ENCODE measurements at places on chromosomes 7 and 10.

DNA sequence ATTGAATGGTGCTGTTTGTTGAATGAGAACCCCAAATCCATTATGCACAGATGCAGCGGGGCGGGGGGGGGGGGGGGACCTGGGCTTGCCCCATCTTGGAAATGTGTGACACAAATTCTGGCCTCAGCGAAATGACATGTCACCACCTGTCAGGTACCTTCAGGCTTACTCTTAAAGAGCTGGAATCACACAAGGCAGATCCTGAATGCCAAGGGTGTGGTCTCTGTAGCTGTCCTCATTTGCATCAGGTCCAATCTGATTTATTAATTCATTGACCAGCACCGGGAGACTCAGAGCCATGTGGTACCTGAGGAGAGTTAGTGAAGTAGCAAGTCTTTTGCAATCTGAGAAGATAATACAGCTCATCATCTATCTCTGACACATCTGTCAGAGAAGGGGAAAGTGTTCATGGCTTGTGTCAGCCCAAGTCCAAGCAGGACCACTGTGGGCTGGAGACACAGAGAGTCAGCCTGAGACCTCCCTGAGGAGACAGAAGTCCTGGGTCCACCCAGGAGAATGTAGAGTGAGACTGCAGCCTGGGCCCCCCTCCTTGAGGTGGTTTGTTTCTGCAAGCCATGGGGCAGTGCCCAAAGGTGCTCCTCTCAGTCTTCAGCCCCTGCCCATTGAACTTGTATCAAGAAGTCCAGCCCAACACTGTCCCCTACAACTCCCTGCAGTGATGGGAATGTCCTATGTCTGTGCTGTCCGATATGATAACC, 46.7 kb downstream of the ADCYAP1R1 start:
- no peak for DNase-seq

DNA sequence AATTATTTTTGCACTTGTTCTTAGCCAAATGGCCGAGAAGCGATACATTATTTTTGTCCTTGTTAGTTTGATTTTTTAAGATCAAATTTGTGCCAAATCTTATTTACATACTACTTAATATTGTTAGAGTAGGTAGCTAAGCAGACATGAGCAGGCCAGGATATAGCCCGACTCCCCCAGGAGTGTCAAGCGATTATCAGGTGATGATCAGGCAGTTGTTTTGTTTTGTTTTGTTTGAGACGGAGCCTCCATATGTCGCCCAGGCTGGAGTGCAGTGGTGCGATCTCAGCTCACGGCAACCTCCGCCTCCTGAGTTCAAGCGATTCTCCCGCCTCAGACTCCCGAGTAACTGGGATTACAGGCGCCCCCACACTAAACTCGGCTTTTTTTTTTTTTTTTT, 71.1 kb downstream of the LYZL2 start:
- DNase-seq = no peak

DNA sequence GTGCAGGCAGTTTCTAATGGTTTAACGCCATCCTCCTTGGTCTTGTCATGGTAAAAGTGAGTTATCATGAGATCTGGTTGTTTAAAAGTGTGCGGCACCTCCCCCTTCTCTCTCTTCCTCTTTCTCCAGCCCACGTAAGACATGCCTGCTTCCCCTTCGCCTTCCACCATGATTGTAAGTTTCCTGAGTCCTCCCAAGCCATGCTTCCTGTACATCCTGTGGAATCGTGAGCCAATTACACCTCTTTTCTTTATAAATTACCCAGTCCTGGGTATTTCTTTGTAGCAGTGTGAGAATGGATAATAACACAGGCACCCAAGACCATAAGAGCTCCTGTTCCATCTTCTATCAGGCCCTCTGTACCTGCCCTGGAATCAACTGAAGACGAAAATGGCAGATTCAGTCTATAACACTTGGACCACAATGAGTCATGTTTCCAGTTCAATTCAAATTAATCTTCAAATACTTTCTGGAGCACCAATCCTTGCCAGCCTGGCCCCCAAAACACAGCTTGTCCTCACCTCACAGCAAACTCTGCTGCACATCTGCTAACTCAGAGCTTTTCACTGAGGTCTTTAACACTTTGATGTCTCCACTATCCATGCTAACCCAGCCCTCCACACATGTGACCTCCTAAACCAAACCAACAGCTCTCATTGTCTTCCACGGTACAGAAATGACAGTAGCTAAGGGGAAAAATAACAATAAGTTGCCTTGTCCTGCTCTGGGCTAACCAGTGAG, 73.2 kb downstream of the SFMBT2 start:
- DNase-seq = no peak

GRCh38 chr10:13773496-13774170, 186.9 kb downstream of the PRPF18 start:
- DNase-seq = no peak

DNA sequence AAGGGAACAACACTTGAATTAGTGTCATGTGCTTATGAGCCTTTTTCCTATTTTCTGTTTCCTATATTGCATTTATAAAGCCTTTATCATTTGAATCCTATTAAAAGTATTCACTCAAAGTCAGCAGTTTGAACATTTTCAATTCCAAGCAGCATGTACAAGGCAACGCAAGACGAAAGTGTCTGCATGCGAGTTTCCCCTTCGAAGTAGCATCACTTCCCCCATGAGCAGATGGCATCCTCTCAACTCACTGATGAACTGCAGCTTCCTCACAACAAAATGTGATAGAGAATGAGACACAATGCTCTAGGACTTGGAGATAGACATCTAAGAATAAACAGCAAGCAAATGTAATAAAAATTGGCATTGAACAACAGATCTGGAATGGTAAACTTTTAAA, 270.7 kb downstream of the PRPF18 start:
- DNase-seq = no peak

GRCh38 chr10:58352956-58353610, 18.3 kb downstream of the UBE2D1 start:
- DNase-seq = no peak

DNA sequence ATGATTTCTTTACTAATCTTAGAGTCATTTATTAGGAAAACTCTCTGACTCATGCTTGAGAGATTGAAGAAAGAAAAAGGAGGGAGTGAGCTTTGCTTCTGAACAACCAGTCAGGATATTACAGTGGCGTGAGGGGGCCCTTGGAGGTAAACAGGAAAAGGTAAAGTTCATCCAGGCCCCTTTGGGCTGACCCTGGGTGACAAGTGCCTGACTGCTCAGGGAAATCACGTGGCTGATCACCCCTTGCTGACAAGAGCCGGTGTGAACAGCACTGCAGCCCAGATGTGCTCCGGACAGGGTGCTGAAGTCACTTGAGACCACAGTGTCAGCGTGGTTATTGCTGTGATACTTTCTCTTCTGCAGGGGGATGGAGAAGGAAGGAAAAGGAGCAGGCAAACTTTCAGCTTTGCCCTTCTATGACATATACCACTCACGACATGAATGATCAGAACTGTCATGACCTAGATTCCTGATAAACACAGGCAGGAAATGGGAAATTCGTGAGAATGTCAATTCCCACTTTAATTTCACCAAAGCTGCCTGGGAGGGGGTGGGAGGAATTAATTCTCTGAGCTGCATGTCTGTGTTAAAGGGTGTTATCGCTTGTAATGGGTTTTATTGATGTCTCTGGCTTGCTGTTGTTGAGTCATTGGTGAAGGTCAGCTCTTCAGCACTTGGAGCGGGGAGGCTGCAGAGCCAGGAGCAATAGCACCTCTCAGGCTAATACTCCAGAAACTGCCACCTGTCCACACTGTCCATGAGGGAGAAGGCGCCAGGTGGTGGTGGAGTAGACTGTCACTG, 139.8 kb upstream of the AOAH start:
- no peak for DNase-seq

GRCh38 chr7:77242068-77242467, 42.4 kb upstream of the FGL2 start:
- DNase-seq = no peak

- no peak for DNase-seq
Observed at GRCh38 chr10:37314350-37314749, 189.0 kb downstream of the ANKRD30A start.

GRCh38 chr7:125773113-125773785, 843.6 kb upstream of the POT1 start:
- no peak for DNase-seq

DNA sequence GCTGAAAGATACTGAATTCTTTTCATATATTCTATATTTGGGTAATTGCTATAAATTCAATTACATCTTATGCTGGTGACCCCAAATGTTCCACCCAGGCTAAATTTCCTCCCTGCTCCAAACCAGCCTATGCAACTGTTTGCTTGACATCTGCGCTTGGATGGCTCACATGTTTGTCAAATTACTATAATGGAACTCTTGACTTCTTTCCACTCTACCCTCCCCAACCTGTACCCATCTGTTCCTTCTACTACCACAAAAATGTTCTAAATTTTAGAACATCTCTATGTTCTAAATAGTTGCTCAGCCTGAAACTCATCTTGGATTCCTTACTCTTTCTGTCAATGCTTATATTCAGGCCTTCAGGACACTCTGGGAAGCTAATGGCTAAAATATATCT, 249.9 kb upstream of the SMIM30 start:
- no peak for DNase-seq

DNA sequence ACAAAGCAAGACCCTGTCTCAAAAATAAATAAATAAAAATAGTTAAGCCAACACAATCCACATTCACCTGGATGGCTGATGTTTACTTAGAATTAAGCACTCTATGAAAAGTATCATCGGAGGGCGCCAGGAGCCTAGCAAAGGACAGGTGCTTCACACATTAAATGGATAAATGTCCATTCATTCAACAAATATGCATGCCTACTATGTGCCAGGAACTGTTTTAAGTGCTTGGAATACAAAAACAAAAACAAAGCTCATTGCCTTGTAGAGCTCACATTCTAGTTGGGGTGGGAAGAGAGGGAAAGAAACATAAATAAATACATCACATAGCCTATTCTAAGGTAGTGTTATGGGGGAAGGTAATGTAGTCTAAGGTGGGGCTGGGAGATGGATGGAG, 4.1 kb downstream of the BAIAP2L1 start:
- no peak for DNase-seq

DNA sequence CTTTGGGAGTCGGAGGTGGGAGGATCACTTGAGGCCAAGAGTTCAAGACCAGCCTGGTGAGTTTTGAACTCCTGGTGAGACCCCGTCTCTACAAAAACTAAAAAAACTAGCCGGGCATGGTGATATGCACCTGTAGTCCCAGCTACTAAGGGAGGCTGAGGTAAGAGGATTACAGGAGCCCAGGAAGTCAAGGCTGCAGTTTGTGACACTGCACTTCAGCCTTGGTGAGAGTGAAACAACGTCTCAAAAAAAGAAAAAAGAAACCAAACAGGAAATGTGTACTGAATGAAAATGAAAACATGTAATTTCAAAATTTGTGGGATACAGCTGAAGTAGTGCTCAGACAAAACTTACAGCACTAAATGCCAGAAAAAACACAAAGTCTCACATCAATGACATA, 7.6 kb downstream of the ARHGAP12 start:
- no peak for DNase-seq

GRCh38 chr7:141990011-141990725, 5.5 kb upstream of the MGAM start:
- no peak for DNase-seq

DNA sequence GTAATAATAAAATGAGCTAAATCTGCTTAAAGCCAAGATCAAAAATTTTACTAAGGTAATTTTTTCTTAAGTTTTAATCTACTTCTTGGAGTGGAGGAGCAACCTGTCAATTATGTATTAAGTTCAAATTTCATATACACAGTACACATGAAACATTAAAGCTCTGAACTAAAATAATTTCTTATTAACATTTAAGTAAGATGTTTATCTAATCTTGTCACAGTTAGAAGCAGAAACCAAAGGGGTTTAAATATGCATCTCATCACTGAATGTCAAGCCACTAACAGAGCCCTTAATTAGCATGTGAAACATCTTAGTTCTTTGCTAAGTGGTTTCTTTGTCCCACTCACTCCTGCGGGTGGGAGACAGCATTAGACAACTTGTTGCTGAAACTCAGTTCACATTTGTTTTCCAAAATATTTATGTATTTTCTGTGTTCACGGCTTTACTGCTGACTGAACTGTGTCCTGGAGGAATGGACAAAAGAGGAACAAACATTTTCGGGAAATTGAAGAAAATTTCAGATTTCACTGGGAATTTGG, 130.9 kb upstream of the MBL2 start:
- no peak for DNase-seq

GRCh38 chr10:73639286-73639685, 2.0 kb downstream of the MYOZ1 start:
- no peak for DNase-seq

GRCh38 chr7:139958599-139959284, 104.0 kb downstream of the PARP12 start:
- DNase-seq = no peak

GRCh38 chr10:69382382-69383117, 34.2 kb downstream of the TACR2 start:
- DNase-seq = no peak

GRCh38 chr10:15349112-15349511, 22.0 kb downstream of the FAM171A1 start:
- DNase-seq = no peak

GRCh38 chr10:26440088-26440470, 1.9 kb downstream of the APBB1IP start:
- no peak for DNase-seq

DNA sequence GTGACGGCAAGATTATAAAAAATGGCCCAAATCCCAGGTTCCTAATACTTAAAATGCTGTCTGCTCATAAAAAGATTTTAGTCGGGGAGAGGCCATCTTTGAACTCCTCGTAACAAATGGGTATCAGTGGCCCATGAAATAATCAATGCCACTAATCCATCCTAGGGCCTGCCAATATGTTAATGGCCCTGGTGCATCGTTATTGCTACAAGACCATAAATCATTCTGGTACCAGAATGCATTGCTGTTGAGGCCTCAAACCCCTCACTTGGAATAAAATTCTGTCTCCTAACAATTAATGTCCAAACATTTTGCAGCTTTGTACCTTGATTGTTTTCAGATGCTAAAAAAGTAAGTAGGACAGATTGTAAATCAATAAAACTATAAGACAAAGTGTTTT, 290.6 kb downstream of the LRMDA start:
- no peak for DNase-seq

GRCh38 chr10:78992333-78992732, 76.4 kb upstream of the ZMIZ1 start:
- no peak for DNase-seq

DNA sequence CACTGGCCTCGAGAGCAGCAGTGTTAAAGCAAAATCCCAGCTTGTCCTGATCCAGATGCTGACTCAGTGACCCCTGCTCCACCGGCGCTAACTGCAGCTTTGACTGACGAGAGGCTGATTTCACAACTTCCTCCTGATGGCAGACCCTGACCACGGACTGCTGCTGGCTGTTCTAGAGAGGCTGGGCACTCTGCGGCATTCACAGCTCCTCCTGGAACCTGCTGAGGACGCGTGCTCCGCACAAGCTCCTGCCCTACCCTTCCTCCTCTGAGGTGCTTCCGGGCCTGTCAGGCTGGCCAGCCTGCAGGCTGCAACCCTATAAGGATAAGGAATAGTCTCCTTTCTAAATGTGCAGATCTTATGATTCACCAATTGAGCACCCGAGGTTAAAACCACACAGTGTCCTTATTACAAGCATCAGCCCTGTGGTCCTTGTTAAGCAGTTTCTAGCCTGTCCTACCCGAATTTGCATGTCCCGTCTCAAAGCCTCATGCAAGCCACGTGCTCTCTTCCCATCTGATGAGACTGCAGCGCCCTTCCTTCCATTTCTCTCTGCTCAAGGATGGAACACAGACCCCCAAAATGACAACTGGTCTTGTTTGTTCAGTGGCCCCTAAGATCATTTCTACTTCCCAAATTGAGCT, 35.5 kb upstream of the NCAPG2 start:
- no peak for DNase-seq
